ENCODE measurements at places on chromosomes 6 and 20.

- DNase-seq = no peak
Measured at GRCh38 chr20:21157006-21157405, 31.1 kb downstream of the KIZ start.

- no peak for DNase-seq
Measured at GRCh38 chr6:121780325-121781321, 345.2 kb downstream of the GJA1 start.

- DNase-seq = no peak
Measured at GRCh38 chr20:63695424-63696305, 787 bp upstream of the TNFRSF6B start.

DNA sequence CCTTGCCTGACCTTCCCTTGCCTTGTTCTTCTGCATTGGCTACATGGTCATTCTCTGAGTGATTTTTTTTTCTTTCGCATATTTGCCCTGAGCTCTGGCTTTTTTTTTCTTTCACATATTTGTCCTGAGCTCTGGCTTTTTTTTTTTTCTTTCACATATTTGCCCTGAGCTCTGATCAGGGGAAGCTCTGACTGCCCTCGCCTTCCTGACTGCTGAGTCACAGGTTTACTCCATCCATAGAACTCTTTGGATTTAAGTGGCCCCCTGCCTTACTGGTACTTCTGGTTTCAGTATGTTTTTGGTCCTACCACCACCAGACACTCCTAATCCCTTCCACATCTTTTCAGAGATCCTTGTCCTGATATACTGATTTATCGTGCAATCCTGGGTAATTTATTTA lies 201.1 kb downstream of the OGFRL1 start:
- no peak for DNase-seq

GRCh38 chr20:60199866-60200265 lies 241.6 kb downstream of the CDH26 start:
- DNase-seq = no peak

DNA sequence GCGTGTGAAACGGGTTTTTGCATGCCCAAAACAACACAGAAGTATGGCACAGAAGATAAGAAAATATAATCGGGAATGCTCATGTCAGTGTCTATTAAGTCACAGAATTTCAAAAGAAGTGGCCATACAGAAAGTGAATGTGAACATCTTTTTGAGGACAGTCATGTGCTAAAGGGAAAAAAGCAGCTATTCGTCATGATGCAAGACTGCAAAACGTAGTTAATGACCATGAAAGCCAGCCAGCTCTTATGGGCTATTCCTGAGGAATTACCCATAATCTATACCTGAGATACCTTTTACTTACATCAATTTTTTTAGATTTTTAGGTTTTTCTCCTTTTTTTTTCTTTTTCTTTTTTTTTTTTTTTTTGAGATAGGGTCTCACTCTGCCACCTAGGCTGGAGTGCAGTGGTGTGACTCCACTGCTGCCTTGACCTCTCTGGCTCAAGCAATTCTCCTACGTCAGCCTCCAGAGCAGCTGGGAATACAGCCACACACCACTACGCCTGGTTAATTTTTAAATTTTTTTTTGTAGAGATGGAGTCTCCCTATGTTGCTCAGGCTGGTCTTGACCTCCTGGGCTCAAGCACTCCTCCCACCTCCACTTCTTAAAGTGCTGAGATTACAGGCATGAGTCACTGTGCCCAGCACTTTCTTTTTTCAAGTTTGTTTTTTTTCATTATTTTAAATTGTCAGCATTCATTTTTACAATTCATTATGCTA lies 18.1 kb upstream of the ZBP1 start:
- DNase-seq = no peak

DNA sequence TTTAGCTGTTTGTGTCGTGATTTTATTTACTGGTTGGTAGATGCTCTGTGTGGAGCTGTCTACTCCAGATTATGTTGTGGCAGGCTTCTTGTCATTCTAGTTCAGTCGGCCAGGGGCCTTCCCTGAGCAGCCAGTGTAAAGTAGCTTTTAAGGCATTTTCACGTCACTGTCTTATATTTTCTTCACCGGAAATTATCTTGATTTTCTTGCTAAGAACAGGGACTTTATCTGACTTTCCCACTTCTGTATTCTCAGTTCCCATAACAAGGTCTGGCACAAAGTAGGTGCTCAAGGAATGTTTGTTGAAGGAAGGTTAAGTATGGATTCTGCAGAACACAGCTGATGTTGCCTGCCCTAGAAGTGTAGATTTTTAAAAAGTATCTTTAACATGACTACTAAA lies 868 bp downstream of the LTV1 start:
- no peak for DNase-seq

DNA sequence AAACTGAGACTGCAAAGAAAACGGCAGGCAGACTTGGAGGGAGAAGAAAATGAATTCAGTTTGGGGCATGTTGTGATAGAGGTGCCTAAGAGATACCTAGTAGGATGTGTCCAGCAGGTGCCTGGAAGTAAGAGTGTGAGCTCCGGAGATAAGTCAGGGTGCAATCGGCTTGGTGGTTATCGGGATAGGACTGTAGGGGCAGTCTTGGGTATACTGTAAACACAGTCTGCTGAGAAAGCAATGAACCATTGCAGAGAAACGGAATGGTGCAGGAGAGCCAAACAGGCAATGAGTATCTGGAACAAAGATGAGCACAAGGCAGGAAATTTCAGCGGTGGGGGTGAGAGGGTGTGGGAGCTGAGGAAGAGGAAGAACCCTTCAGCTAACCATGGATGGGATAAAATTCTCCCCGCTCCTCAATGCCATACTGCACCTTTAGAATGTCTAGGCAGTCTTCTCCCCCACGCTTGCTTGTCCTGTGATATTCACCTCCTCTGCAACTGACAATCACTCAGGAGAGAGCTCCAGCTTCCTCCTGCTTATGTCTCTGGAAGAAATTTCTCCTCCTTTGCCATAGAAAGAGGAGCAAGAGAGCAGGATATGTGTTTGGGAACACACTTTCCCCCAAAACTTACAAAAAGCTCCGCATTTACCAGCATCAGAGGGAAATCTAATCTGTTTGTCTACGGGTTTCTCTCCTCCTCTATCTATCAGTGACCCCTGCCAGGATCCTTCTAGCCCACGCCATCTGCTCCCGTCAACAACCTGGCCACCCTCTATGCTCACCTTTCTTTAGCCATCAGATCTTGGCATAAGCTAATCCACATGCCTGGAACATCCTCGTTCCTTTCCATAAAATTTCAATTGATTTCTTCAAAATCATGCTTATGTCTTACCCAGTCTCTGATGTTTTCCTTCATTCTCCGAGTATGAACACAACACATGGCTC lies 381.7 kb upstream of the JARID2 start:
- DNase-seq = no peak

- no peak for DNase-seq
Measured at GRCh38 chr20:53216478-53216855, 244.3 kb downstream of the TSHZ2 start.

DNA sequence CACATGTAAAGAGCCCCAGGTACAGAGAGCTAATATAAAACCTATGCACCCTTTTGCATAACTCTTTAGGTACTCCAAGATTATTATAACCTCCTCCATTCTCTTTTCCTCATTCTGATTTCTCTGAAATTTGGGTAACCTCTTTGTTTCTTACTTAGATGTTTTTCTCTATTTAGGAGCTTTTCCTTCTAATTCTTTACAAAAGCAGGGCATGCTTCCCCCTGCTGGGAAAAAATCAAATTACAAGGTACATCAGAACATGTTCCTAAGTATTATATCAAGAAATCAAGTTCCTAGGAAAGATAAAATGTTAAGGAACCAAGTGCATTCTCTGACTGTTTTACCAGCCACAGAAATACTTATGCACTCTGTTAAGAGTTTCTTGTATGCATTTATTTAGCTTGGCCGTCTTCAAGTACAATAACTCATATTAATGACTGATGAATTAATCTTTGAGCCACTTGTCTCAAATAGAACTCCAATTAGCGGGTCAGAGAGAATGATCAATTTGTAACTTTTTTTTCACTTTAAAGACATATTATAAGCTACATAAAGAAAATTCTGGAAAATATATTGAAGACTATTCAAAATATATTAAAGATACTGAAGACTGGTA lies 2.1 kb downstream of the KHDRBS2 start:
- DNase-seq = no peak

DNA sequence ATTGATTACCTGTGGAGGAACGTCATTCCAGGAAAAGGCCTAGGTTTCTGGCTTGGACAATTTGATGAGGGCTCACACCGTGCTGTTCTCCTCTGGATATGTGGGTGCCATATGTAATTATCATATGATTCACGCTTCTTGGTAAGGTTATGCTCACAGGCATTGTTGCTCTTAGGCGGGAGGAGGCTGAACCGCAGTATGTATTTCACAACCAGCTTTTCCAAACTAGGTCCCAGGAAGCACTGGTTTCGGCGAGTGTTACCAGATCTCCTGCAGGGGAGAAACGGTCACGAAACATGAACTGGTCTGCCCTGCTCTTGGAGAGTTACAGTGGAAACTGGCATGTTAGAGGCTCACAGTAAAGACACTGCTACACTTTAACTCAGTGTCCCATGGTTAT lies 793 bp upstream of the FAM50B start:
- DNase-seq = no peak

GRCh38 chr6:296151-297122 lies 4.2 kb downstream of the DUSP22 start:
- DNase-seq = no peak

GRCh38 chr6:3194535-3195419 lies 32.7 kb downstream of the TUBB2B start:
- DNase-seq = no peak

DNA sequence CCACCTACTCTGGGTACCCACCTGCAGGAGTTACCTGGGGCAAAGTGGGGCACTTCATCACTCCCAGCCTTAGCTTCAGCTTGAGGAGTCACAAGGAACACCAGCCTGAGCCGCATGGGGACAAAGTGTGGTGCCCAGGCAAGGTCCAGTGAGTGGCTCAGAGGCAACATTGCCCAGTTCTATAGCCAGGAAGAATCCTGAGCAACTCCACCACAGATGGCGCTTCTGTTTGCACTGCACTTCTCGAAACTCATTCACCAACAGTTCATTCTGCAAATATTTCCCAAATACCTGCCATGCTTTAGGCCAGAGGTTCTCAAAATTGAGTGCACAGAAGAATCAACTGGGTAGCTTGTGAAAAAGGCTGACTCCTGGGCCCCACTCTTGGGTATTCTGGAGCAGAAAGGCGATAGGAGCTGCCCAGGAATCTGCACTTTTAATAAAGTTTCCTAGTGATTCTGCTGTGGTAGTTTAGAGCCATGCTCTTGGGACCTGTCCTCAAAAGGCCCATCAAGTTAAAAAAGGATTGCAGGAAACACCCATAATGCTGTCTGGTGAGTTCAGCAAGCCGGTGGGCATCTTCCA lies 83.1 kb downstream of the VEGFA start:
- DNase-seq = no peak

- DNase-seq = no peak
Measured at GRCh38 chr20:21607971-21608725, 94.3 kb upstream of the NKX2-2 start.

GRCh38 chr6:143673669-143674068 lies 4.1 kb upstream of the PHACTR2 start:
- no peak for DNase-seq
